ENCODE measurements at places on chromosomes 4 and X. TPM values are rescaled to one million over a fixed set of nuclear protein-coding genes. Genes with fewer than 3 reads are reported as not detected.

The FAM184B gene
- not detected for total RNA-seq

The KIF4A gene
- total RNA-seq: 0.16 TPM

The PDCL2 gene
- total RNA-seq: not detected

The FAM236A gene
- not detected for total RNA-seq

The BMPR1B gene
- 40.9 TPM for total RNA-seq

The GYG2 gene
- total RNA-seq: 12.2 TPM

The SHOX gene
- not detected for total RNA-seq

The MAGEA8 gene
- total RNA-seq: not detected

The XK gene
- 20.5 TPM for total RNA-seq

The GCNA gene
- 2.6 TPM for total RNA-seq

The SAGE1 gene
- total RNA-seq: not detected

The HSFX2 gene
- total RNA-seq: not detected

The CENPE gene
- total RNA-seq: 0.81 TPM
